Fibroblast of lung (primary cell): ENCODE measurements at places on chromosomes 2 and 18.

DNA sequence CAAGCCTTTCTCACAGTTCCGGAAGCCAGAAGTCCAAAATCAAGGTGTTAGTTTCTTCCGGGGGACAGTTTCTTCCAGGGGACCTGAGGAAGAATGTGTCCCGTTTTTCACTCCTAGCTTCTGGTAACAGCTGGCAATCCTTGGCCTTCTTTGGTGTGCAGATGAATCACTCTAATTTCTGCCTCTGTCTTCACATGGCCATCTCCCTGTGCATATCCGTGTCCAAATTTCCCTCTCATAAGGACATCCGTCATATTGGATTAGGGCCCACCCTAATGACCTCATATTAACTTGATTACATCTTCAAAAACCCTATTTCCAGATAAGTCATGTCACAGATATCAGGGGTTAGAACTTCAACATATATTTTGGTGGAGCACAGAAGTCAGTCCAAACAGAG lies 141.4 kb downstream of the ZEB2 start:
- DNase-seq = no peak

GRCh38 chr2:2569306-2569705 lies 238.2 kb upstream of the MYT1L start:
- no peak for DNase-seq

GRCh38 chr2:180505203-180505602 lies 475.2 kb upstream of the UBE2E3 start:
- peak; percentile 34 for DNase-seq

DNA sequence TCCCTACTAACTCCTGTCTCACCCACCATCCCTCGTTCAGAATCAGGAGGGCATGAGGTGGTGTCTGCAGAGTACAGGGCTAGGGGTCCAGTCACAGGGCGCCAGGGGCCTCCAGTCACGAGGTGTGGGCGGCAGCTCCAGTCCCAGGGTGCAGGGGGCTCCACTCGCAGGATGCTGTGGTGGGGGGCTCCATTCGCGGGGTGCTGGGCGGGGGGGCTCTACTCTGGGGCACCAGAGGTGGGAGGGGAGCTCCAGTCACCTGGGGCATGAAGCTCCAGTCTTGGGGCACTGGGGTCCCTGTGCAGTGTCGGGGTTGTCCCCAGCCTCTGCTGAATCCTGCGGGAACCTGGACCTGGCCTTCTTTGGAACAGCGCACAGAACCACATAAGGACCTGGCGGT lies 66.0 kb downstream of the EIPR1 start:
- DNase-seq = no peak

- DNase-seq = peak; percentile 18
Measured at GRCh38 chr2:50648041-50648700, 383.8 kb downstream of the NRXN1 start.

DNA sequence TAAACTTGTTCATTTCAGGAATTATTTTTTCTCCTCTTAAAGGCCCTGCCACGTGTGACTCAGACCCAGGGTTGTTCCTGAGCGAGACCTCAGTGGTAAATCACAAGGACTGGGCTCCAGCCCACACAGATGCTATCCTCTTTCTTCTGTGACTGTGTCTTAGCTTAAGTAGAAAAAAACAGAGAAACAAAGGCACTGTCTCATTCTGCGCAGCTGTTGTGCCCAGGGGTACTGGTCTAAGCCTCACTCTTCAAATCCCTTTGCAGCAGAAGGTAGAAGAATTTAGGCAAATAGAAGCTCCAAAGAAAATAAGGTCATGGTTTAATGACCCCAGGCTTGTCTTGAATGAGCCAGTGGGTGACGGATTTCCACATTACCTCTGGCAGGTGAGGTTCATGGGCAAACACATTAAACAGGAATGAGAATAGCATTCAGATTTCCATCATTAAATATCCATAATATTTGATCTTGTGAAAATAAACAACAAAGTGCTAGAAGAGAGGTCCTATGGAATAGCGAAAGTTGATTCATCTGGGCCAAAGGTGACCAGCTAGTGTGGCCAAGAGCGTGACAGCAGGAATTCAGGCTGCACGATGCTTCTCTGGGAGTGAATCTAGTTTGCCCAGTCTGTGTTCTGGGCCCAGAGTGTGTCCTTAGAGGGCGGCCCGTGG lies 63.3 kb downstream of the LIPG start:
- peak; percentile 89 for DNase-seq

- DNase-seq = peak; percentile 33
Measured at GRCh38 chr2:231597014-231597611, 4.4 kb downstream of the TEX44 start.

DNA sequence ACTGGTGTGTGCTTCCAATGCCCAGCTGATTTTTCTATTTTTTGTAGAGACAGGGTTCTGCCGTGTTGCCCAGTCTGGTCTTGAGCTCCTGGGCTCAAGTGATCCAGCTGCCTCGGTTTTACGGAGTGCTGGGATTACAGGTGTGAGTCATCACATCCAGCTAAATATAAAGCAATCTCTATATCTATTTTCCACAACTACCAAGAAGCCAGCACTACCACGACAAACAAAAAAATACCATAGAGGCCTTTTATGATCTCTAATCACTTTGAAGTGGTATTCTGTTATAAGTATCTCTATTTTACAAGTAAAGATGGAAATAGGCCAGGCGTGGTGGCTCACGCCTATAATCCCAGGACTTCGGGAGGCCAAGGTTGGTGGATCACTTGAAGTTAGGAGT lies 34.7 kb downstream of the C2orf74 start:
- no peak for DNase-seq

DNA sequence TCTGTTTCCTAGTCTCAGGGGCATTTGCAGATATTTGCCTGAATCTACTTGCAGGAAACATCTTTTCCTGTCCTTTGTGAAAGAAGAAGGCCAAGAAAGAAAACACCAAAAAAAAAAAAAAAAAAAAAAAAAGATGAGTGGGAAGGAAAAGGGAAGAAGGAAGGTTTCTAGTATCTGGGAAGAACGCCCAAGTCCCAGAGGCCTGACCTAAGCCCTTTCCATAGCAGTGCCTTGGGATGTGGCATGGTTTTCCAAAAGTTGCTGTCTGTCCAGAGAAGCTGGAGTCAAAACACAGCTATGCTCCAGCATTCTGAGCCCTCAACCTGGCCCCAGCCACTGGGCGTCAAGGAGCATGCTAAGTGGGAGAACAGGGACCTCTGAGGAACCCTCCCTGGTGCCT lies 123.5 kb downstream of the INHBB start:
- DNase-seq = peak; percentile 53
